ENCODE measurements at places on chromosomes 7 and 10. TPM values are rescaled to one million over a fixed set of nuclear protein-coding genes. Genes with fewer than 3 reads are reported as not detected.

DNA sequence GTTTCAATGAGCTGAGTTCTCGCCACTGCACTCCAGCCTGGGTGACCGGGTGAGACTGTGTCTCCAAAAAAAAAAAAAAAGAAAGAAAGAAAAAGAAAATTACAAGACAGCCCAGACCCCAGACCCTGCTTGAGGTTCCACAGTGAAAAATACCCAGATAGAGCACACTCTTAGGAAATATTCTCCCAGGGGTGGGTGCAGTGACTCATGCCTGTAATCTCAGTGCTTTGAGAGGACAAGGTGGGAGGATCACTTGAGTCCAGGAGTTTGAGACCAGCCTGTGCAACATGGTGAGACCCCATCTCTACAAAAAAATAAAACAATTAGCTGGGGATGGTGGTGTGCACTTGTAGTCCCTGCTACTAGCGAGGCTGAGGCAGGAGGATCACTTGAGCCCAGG lies 41.1 kb upstream of the GTF2IRD1 start:
- no peak for DNase-seq

Gene ADARB2
- 0.19 TPM for total RNA-seq

DNA sequence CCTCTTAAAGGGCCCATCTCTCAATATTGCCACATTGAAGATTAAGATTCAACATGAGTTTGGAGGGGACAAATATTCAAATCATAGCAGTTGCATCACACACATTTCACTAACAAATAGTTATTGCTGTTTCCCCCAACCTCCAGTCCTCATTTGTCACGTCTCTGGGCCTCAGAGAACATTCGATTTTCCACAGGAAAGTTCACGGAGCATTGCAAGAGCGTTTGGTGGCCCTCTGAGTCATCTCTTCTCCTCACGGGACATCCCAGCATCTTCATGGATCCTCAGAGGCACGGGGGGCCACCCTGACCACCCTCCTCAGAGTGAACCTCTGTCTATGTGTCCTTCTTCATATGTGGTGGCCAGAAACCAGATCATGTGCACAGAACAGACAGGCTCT lies 50.3 kb upstream of the CHST15 start:
- DNase-seq = no peak

Gene DNTT
- total RNA-seq = not detected

Gene GPC2
- total RNA-seq = 65.3 TPM

Gene PON1
- total RNA-seq = not detected

GRCh38 chr7:122628651-122629411 lies 70.1 kb downstream of the RNF133 start:
- DNase-seq = no peak

- peak; percentile 61 for DNase-seq
Observed at GRCh38 chr10:3652886-3653285, 132.1 kb downstream of the KLF6 start.

Gene NPSR1
- not detected for total RNA-seq

DNA sequence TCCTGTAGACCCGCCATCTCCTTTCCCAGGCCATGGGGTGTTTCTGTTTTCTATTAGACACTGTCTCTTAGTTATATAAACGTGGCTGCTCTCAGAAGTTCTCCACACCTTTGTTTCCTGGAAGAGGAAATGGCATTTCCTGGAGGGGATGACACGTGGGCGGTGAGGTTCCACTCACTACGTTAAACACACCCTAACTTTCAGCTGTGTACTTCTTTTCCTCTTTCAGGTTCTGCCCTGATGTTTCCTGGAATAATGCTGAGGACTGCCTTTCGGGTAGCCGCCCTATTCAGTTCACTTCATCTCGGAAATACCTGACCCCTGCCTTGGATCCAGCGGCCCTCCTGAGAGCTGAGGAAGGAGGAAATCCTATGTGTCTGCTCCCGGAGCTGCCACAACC lies 3.4 kb upstream of the PRKCQ start:
- DNase-seq = no peak
